ENCODE measurements at places on chromosomes 4 and X. TPM values are rescaled to one million over a fixed set of nuclear protein-coding genes. Genes with fewer than 3 reads are reported as not detected.

Gene UGT2B15
- 103 TPM for total RNA-seq

Gene CYBB
- total RNA-seq: 2.5 TPM

Gene LRCH2
- total RNA-seq: 22.5 TPM

Gene KANTR
- 12.5 TPM for total RNA-seq

Gene GPM6B
- total RNA-seq: 4.9 TPM

Gene FREM3
- total RNA-seq: 0.23 TPM

Gene CSAG1
- not detected for total RNA-seq

Gene FABP2
- total RNA-seq: 10.7 TPM

Gene CLNK
- total RNA-seq: not detected

Gene CT45A2
- total RNA-seq: not detected

Gene TMEM47
- 31.2 TPM for total RNA-seq

Gene C4orf33
- total RNA-seq: 21.6 TPM

Gene TMEM150C
- 4.0 TPM for total RNA-seq

Gene WDR19
- total RNA-seq: 30.3 TPM

Gene TRO
- 46.2 TPM for total RNA-seq

Gene NAP1L3
- 37.9 TPM for total RNA-seq

Gene APLN
- total RNA-seq: 0.16 TPM

Gene FOXR2
- not detected for total RNA-seq

Gene PRRG1
- 27.5 TPM for total RNA-seq

Gene HTN1
- total RNA-seq: not detected

Gene PLA2G12A
- 32.7 TPM for total RNA-seq

Gene ODAPH
- total RNA-seq: 0.48 TPM

Gene SMIM43
- total RNA-seq: 0.08 TPM

Gene CENPVL1
- total RNA-seq: not detected

Gene SULT1B1
- 53.8 TPM for total RNA-seq

Gene TMEM156
- total RNA-seq: not detected

Gene SMR3B
- total RNA-seq: not detected

Gene TTC29
- 0.13 TPM for total RNA-seq

Gene EMCN
- total RNA-seq: 0.37 TPM

Gene TCP11X1
- not detected for total RNA-seq

Gene JAKMIP1
- total RNA-seq: not detected

Gene NOX1
- 3.0 TPM for total RNA-seq

Gene WDR17
- 1.1 TPM for total RNA-seq

Gene FGD1
- 9.0 TPM for total RNA-seq

Gene CENPVL2
- 0.32 TPM for total RNA-seq

Gene NBDY
- 14.4 TPM for total RNA-seq

Gene CT45A5
- not detected for total RNA-seq

Gene MAGEA1
- not detected for total RNA-seq

Gene ANAPC10
- total RNA-seq: 31.0 TPM

Gene SERPINA7
- total RNA-seq: 43.1 TPM

Gene REELD1
- not detected for total RNA-seq

Gene CFAP299
- total RNA-seq: 0.04 TPM

Gene MAGEB10
- total RNA-seq: not detected

Gene ATP1B4
- total RNA-seq: not detected

Gene ELMOD2
- total RNA-seq: 64.6 TPM

Gene CWH43
- not detected for total RNA-seq

Gene HPSE
- 1.7 TPM for total RNA-seq

Gene RAB9B
- total RNA-seq: 3.6 TPM

Gene IQSEC2
- total RNA-seq: 8.4 TPM

Gene RIPPLY1
- not detected for total RNA-seq

Gene SLC16A2
- total RNA-seq: 13.8 TPM

Gene ADGRG2
- total RNA-seq: 4.5 TPM

Gene AMOT
- total RNA-seq: 93.3 TPM

Gene UGT2A1
- 0.12 TPM for total RNA-seq

Gene PLRG1
- 63.9 TPM for total RNA-seq

Gene TEX13B
- total RNA-seq: not detected

Gene TRIM60
- total RNA-seq: not detected

Gene CTSO
- 25.6 TPM for total RNA-seq

Gene RTL9
- 2.9 TPM for total RNA-seq

Gene RBM47
- 126 TPM for total RNA-seq
